ENCODE measurements at places on chromosomes 2 and 18. TPM values are rescaled to one million over a fixed set of nuclear protein-coding genes. Genes with fewer than 3 reads are reported as not detected.

GRCh38 chr2:9347411-9347881 is 75.9 kb downstream of the ITGB1BP1 start:
- no peak overlapping the region for H3K27ac ChIP-seq
- H3K4me3 ChIP-seq = no peak overlapping the region
- H3K4me1 ChIP-seq = no peaks in the 10 kb centered on the region

DNA sequence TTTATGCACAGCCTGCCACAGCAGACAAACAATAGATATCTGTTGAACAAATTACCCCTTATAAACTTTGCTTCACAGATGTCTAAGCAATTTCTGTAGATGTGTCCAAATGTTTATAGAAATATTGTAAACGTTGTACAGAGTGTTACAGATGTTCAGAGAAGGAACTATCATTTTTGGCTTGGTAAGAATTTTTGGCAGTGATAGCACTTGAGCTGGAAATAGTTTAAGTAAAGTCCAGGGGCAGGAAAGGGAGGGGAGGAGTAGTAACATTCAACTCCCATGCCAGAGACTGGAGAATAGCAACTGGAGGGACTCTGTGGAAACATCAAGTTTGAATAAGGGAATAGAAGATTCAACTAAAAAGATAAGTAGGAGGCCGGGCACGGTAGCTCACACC is 4.4 kb downstream of the PTRHD1 start:
- H3K4me3 ChIP-seq = no peak overlapping the region
- peaks cover 6% of the 10 kb centered on the region for H3K4me1 ChIP-seq
- no peaks in the 10 kb centered on the region for H3K27me3 ChIP-seq
- H3K36me3 ChIP-seq = no peaks in the 10 kb centered on the region
- no peak for DNase-seq

- DNase-seq = no peak
- H3K27me3 ChIP-seq = no peaks in the 10 kb centered on the region
- H3K4me1 ChIP-seq = peaks cover 31% of the 10 kb centered on the region
- H3K36me3 ChIP-seq = no peaks in the 10 kb centered on the region
- no peak overlapping the region for H3K4me3 ChIP-seq
Measured at GRCh38 chr2:44242904-44243303, 32.4 kb upstream of the SLC3A1 start.

DNA sequence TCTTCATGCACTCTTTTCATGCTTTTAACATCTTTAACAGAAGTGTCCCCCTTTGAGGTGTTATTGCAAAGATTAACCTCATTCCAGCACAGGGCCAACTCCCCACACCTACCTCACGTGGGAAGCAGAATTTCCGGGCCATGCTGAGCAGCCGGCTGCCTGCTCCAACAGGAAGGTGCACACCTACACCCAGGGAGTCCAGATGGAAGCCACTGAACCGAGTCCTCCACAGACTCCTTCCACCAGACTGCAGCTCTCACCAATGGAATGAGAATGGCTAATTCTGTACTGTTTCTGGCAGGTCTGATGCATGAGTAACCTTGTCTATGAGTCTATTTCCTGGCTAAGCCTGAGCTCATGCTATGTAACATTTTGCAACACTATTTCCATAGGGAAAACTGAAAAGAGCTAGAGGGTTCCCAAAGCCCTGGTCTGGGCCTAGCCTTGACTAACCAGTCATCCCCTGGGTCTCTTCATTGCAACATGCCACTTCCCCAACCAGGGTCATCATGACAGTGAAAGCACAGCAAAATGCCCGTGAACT is 11.0 kb downstream of the ERFE start:
- no peak overlapping the region for H3K4me3 ChIP-seq
- no peak for DNase-seq
- H3K27ac ChIP-seq = no peak overlapping the region
- peaks cover 12% of the 10 kb centered on the region for H3K27me3 ChIP-seq

- peak; percentile 50 for DNase-seq
- no peak overlapping the region for H3K4me3 ChIP-seq
- H3K4me1 ChIP-seq = no peaks in the 10 kb centered on the region
- H3K36me3 ChIP-seq = no peaks in the 10 kb centered on the region
Measured at GRCh38 chr2:133780099-133780996, 212.1 kb upstream of the NCKAP5 start.

DNA sequence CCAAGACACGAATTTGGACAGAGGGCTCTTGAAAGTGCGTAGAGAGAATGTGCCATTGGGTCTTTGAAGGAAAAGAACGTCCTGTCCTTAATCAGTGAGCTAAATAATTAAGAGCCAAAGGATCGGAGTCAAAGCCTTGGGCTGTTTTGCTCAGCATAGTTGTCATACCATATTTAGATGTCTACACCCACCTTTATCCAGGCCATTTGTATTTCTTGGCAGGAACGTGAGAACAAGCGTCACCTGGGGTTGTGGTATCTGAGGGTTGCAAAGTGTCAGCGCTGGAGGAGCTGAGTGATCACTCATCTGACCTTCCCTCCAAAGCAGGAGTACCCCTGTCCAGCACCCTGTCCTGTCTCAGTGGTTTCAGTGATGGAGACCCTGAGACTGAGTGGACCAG is 4.5 kb downstream of the LPIN1 start:
- H3K4me3 ChIP-seq = no peak overlapping the region
- H3K36me3 ChIP-seq = no peaks in the 10 kb centered on the region
- H3K27me3 ChIP-seq = peaks cover 21% of the 10 kb centered on the region
- DNase-seq = no peak
- H3K27ac ChIP-seq = no peak overlapping the region

The CENPA gene
- total RNA-seq = 10.7 TPM

The SERPINB8 gene
- total RNA-seq = 5.4 TPM

The TXNL1 gene
- 86.5 TPM for total RNA-seq

The NETO1 gene
- total RNA-seq = 52.4 TPM
